ENCODE measurements at places on chromosomes 1 and 21.

GRCh38 chr1:7616076-7616832, 154.8 kb upstream of the VAMP3 start:
- peak; percentile 10 for DNase-seq

GRCh38 chr1:15391366-15391765, 18.3 kb upstream of the EFHD2 start:
- DNase-seq: no peak

DNA sequence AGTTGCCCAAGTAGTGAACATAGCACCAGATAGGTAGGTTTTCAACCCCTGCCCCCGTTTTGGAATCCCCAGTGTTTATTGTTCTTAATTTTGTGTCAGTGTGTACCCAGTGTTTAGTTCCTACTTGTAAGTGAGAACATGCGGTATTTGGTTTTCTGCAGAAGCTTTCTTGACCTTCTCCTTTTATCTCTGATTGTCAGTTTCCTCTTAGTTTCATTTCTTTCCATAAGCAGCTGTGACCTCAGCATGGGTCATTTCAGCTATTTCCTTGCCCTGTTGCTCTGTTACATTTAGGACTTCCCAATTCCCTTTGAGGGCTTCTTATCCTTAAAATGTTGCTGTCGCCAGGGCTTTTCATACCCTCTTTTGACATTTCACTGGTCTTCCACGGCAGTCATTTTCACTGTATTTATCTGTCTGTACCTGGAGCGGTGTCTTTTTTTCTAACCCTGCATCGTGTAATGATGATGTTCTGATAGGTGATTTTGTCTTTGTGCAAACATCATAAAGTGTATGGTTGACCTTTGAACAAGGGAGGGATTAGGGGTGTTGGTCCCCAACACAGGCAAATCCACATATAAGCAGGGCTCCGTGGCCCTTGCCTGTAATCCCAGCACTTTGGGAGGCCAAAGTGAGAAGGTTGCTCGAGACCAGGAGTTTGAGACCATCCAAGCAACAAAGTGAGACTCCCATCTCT, 15.0 kb downstream of the ITSN1 start:
- DNase-seq: no peak

GRCh38 chr1:20987831-20988825, 188.6 kb downstream of the EIF4G3 start:
- no peak for DNase-seq

GRCh38 chr21:36847189-36847588, 119.3 kb downstream of the HLCS start:
- DNase-seq: no peak

GRCh38 chr1:14117700-14118099, 417.7 kb downstream of the PRDM2 start:
- no peak for DNase-seq

DNA sequence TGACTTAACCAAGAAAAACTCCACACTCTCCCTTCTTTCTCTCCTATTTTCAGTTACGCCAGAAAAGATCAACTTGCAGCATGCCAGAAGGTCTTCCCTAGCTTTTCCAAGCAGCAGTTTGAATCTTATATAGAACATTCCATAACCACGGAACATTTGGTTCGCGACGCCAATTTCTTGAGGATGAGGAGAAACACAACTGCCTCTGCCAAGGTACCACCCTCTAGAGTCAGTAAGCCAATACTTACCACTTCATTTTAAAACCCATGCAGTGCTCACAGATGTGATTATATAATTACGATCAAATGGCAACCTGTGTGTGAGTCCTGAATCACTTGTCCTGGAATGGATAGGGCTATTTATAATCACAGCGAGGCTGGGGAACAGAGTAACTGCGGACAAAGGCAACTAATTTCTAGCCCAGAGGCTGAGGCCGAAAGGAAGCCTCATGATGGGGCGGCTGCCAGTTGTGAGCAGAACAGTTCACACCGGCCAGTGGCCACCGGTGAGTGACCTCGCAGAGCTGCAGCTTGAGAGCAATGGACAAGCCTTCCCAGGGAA, 43.2 kb upstream of the BACE2 start:
- no peak for DNase-seq

- DNase-seq: no peak
These were observed 5.3 kb downstream of the IVNS1ABP start for GRCh38 chr1:185311589-185312225.

DNA sequence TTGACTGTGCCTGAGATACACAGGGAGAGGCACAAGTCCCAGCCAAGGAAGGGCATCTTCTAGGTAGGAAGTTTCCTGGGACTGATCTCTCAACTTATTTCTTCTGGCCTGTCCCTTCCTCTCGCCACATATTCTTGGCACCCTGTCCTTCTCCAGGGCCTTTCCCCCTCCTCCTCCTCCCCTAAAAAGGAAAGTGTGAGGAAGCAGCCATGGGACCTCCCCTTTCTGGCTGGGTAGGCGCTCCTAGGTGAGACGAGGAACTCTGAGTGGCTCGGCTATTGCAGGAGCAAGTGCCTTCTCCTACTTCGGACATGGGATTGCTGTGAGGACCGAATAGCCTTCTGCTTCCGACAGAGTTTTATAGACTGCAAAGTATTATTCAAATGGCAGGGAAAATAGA, 15.5 kb upstream of the MTARC2 start:
- no peak for DNase-seq

Measured in activated CD4-positive, alpha-beta T cell treated with anti-CD3 and anti-CD28 coated beads, Interleukin-2, Interleukin-6, amounts not matched to agents 100 ng/mL and 50 ng/mL, durations not matched to agents 16 hours and 8 hours (primary cell).